ENCODE measurements at places on chromosomes 2 and 18.

GRCh38 chr2:57947398-57947797 is 99.2 kb upstream of the VRK2 start:
- DNase-seq: no peak

DNA sequence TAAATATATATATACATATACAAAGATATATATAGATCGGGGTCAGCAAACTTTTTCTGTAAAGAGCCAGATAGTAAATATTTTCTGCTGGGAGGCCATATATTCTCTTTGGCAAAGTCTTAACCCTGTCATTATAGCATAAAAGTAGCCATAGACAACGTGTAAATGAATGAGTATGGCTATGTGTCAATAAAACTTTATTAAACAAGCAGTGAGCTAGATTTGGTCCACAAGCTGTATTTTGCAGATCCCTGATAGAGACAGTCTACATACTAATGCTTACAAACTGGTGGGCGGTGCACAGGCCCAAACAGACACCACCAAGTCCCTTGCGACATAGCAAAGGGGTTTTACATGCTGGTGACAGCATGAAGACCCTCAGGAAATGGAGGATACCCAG is 30.3 kb downstream of the SLC14A2 start:
- DNase-seq: no peak

DNA sequence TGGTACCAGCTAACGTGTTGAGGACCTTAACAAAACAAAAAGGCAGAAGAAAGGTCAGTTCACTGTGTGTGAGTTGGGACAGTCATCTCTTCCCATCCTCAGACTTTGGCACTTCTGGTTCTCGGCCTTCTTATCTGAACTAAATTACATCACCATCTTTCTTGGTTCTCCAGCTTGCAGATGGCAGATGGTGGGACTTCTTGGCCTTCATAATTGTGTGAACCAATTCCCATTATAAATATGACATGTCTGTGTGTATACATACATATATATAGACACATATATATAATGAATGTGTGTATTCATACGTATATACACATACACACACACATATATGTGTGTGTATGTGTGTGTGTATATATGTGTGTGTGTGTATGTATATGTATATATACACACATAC is 301.2 kb upstream of the TRIB2 start:
- no peak for DNase-seq

DNA sequence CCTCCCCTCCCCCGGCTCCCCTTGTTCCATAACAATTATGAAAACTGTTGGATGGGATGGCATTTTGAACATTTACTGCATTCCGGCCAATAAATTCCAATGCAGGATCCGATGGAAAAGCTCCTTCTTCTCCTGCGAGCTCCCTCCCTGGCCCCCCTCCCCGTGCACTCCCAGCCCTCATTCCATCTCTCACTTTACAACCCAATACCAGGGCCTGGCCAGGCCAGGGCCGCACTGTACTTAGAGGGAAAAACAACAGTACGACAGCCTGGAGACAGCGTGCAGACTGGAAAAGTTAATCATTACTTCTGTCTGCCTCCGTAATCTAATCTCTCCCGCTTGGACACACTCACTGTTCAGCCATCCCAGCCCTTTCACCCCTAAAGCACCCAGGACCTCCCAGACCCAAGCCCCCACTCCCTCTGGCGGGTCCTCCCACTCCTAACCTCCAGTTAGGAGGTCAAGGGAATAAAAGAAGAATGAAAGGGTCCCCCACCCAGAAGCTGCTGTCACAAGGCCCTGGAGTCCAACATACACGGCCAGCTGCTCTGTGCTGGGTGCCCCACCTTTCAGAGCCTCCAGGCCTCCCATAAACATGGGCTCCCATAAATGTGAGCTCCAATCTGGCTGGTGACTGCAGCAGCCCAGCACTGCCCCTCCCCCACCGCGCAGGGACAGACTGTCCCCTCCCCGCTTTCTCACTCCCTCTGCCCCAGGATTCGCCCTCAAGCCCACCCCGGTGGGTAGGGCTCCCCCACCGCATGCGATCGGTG is 20.6 kb downstream of the SMAD7 start:
- no peak for DNase-seq

DNA sequence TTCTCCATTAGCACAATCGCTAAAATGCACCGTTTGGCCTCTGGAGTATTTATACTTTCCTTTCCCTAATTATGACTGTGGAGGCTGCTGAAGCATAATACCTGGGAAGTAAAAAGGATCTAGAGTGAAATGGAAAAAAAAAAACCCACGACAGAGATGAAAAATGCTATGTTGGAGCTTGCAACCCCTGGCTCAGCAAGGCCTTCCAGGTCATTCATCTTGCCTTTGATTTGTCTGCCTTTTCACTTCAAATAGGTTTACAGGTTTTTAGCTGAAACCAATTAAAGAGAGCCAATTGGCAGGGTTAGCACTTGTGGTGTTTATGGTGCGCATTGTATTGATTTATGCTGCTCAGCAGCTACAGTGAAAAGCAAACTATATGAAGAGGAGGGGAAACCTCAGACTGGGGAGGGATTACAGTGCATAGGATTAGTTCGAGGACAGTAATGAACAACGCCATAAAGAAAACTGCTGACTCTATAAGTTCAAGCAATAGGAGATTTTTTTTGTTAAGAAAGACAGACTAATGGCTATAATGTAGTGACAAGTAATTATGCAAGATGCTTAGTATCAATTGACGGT is 347.9 kb downstream of the MEIS1 start:
- DNase-seq: no peak

GRCh38 chr2:21280793-21281192 is 157.0 kb downstream of the TDRD15 start:
- no peak for DNase-seq

DNA sequence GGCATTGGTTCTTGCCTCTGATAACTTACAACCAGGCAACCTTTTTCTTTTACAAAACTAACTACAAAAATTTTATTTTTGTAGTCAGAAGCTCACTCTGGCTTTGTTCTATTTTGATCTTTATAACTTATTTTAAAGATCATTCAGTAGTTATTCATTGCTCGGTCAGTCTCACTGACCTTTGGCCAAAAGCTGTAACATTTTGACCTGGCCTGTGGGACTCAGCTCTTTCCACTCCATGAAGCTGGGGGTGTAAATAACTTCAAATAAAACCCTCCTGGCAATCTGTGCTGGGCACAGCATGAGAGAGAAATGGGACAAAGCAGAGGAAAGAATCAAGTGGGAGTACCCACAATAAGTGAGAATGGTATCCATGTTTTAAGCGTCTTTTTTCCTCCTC is 380.7 kb downstream of the SETBP1 start:
- DNase-seq: no peak

- DNase-seq: no peak
These were observed at the start of gene C1QL2 for GRCh38 chr2:119158563-119159347. TSS of gene C1QL2 (minus strand) at chr2:119158751. CDS start at chr2:119158269, 482 bp downstream.

GRCh38 chr2:45814951-45815621 is 163.6 kb downstream of the PRKCE start:
- no peak for DNase-seq

- no peak for DNase-seq
These were observed 286.9 kb downstream of the TMX3 start for GRCh38 chr18:68427951-68428401.

DNA sequence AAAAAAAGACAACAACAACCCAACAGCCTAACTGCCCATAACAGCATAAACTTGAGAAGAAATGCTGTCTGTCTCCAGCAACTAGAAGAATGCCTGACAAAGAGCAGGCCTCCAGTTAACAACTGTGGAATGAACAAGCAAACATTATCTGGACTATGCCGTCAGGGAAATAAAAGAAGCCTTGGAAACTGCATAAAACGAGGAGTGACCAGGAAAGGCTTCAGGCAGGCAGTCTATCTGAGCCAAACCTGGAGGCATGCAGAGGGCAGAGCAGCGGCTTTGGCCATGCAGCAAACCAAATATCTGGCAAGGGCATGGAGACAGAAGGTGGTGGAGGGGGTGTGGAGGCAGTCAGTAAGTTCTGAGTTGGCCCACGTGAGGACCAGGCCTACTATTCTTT is 11.1 kb downstream of the HES6 start:
- DNase-seq: no peak

GRCh38 chr2:149019768-149020167 is 18.7 kb upstream of the LYPD6B start:
- no peak for DNase-seq

DNA sequence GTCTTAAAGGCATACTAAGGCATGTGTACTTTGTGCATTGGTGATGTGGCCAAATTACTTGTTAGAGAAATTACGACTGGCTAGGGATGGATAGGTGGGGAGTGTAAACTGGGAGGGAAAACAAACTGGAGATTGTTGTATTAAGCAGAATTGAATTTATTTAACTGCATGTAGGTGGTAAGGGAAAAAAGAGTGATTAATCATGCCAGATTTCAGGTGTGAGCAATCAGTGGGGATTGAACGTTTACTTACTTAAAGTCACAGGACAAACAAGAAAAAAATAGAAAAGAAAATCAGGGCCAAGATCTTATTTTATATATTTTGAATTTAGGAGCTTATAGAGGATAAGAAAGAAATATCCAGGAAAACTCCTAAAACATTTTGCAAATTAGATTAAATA is 88.6 kb downstream of the GULP1 start:
- DNase-seq: no peak

DNA sequence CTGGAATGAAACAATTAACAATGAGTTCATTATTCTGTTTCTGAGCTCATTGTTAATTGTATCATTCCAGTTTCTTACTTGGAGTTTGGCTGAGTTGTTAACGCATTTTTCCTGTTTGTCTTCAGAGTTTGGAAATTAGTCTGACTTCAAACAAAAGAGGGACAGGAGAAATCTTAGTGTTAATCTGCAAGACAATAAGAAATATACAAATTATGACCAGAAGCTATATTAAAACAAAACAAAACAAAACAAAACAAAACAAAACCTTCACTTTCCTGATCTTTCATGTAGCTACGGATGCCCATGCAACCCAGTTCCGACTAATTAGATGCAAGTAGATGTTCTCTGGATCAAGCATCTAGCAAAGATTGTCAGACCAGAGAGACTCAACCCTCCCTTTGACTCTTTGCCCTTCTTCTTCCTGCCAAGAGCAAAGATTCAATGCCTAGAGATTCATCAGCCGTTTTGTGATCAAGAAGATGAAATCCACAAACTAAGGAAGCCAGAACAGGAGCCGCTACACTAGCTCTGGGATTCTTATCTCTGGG is 686.2 kb upstream of the FSHR start:
- no peak for DNase-seq

DNA sequence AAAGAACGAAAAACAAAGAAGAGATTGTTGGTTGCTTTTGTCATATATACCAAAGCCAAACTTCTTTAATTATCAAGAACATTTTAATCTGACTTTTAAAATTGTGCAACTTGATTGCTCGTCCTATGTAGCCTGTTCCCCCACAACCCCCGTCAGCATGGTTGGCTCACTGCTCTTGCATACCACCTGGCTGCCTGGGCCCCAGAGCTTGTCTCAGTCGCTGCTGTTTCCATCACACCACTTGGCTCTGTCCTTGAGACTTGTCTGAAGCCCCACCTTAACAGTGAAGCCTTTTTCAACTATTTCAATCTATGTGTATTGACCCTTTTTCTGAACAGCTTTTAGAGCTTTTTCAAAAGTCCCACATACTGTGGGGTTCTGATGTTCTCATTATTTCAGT is 270.8 kb downstream of the ZNF407 start:
- no peak for DNase-seq

Data from NCI-H1092 (cell line).